ENCODE measurements at places on chromosomes 1 and 21. TPM values are rescaled to one million over a fixed set of nuclear protein-coding genes. Genes with fewer than 3 reads are reported as not detected.

Gene LEPR
- polyA plus RNA-seq = 6.5 TPM

GRCh38 chr1:208437401-208437800, 193.2 kb upstream of the PLXNA2 start:
- no peak for DNase-seq
- H3K4me3 ChIP-seq = no peak overlapping the region
- H3K27me3 ChIP-seq = no peaks in the 10 kb centered on the region
- no peak overlapping the region for H3K27ac ChIP-seq
- H3K36me3 ChIP-seq = no peaks in the 10 kb centered on the region
- H3K4me1 ChIP-seq = peaks cover 11% of the 10 kb centered on the region

Gene SLC45A1
- 0.09 TPM for polyA plus RNA-seq

DNA sequence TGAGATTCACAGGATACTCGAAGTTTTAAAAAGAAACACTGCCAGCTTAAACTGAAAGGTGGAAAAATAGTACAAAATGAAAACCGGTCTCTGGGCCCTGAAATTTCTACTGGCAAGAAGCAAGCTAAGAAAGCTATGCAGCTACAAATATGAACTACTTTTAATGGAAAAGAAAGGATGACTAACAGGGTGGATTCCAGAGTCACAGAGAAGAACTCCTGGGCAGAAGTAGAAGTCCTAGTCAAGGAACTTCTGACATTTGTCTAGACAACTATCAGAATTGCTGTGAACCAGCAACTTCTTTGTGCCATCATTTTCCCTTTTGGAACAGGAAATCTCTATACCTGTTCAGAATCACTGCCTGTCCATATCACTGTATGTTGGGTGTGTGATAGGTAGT, 38.1 kb downstream of the CD160 start:
- no peaks in the 10 kb centered on the region for H3K27me3 ChIP-seq
- no peak overlapping the region for H3K27ac ChIP-seq
- H3K36me3 ChIP-seq = peaks cover 3% of the 10 kb centered on the region
- DNase-seq = no peak

Gene FCRL5
- 0.03 TPM for polyA plus RNA-seq

DNA sequence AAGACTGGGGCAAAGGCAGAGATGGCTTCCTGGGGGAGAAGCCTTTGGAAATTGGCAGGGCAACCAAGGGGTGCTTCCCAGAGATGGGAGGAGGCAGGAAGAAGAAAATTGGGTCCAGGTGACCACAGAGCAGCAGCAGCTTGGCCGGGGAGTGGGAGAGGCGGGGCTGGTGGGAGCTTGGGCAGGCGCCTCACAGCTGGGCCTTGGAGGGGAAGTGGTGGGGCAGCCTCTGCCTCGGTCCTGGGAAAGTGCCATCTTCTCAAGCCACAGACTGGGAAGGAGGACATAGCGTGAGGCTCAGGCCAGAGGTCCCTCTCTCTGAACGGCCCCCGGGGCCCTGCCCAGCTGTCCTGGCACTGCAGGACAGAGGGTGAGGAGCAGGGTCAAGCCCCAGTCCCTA, 24.0 kb upstream of the WASF2 start:
- H3K27me3 ChIP-seq = no peaks in the 10 kb centered on the region
- no peak overlapping the region for H3K27ac ChIP-seq
- peaks cover 24% of the 10 kb centered on the region for H3K4me1 ChIP-seq
- H3K36me3 ChIP-seq = no peaks in the 10 kb centered on the region

Gene KRTAP11-1
- polyA plus RNA-seq = not detected

DNA sequence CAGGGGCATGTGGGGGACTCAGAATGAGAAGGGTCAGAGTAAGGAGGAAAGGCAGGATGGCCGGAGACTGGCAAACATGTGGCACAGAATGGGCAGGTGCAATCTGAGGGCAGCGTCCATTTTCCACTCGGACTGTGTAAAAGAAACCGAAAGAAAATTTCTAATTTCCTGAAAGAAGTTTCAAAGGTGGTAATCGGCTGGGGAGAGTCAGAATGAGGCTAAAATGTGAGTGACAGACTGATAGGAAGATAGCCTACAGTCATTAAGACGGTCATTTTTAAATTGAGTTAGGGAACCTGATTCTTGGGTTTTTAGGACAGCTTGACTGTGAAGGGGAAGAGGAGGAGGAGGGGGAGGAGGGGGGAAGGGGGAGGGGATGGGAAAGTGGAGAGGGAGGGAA, 23.6 kb downstream of the COA6 start:
- no peak overlapping the region for H3K4me3 ChIP-seq
- H3K4me1 ChIP-seq = no peaks in the 10 kb centered on the region
- no peaks in the 10 kb centered on the region for H3K27me3 ChIP-seq
- no peak for DNase-seq
- peaks cover 12% of the 10 kb centered on the region for H3K36me3 ChIP-seq

DNA sequence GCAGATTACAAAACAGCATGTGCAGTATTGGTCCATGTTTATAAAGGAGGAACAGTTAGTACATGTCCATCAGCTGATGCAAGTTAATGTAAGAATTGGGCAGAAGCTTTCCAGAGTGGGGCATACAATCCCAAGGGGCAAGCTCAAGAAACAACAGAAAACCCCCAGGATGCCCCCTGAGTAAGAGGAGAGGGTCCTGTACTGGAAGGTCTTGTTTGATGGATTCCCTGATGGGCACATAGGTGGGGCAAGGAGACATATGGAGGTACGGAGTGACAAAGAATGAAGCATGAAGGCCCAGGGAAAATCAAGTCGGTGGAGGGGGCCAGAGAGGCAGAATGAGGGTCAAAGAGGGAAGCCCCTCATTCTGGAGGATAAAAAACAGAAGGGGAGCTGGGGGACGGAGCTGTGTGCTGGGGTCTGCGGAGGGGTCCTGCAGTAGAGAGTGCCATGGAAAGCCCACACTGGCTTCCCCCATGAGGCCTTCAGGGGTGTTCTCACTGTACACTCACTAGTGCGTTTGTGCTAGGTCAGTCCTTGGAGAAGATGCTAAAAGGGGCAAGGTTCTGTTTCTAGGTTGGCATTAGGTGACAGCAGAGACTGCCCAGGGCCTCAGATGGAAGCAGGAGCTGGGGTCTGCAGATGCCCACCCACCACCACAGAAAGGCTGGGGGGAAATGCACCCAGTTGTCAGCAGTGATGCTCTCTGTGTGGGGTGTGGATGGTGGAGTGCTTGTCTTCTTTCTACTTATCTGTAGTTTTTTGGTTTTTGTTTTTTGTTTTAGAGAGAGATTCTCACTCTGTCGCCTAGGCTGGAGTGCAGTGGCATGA, 12.5 kb upstream of the MATN1 start:
- no peak for DNase-seq
- no peak overlapping the region for H3K4me3 ChIP-seq
- H3K4me1 ChIP-seq = peaks cover 3% of the 10 kb centered on the region
- no peaks in the 10 kb centered on the region for H3K27me3 ChIP-seq
- H3K36me3 ChIP-seq = no peaks in the 10 kb centered on the region

Gene LIX1L
- 9.2 TPM for polyA plus RNA-seq

GRCh38 chr1:153485863-153486262, 25.4 kb upstream of the S100A7 start:
- peaks cover 4% of the 10 kb centered on the region for H3K27me3 ChIP-seq
- H3K4me1 ChIP-seq = peaks cover 21% of the 10 kb centered on the region
- DNase-seq = no peak
- H3K36me3 ChIP-seq = no peaks in the 10 kb centered on the region

DNA sequence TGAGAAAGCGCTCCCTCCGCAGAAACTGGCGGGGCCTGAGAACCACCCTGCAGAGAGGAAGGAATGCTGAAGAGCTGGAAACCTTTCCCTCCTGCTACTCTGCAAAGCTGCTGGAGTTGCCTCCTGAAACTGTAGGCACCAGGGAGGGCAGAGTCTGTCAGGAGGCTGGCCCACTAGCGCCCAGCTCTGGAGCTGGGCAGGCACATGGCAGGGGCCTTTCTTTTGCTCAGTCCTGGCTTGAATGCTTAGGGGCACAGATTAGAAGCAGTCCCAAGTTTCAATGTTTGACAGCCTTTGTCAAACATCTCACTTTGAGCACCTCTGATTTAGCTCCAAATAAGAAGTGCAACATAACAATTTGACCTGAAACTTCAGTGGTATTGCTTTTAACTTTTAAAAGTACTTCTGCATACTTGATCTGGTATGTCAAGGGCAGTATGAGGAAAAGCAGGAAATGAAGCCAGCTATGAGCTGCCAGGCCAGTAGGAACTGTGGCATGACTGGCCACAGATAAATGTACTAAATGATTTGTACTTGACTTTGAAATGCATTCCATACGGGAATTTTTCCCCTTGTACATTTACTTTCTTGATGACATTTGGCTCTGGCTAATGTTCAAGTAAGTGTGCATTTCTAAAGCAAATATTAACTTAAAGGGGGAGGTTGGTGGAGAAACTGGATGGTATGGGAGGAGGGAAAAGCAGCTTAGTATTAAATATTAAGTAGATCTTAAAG, 7.2 kb downstream of the C1orf116 start:
- peak overlapping the region; percentile 3 for H3K4me3 ChIP-seq
- H3K4me1 ChIP-seq = peaks cover 97% of the 10 kb centered on the region
- H3K27me3 ChIP-seq = no peaks in the 10 kb centered on the region
- H3K36me3 ChIP-seq = peaks cover 26% of the 10 kb centered on the region

- no peaks in the 10 kb centered on the region for H3K27me3 ChIP-seq
- no peaks in the 10 kb centered on the region for H3K36me3 ChIP-seq
- no peak overlapping the region for H3K27ac ChIP-seq
- peaks cover 4% of the 10 kb centered on the region for H3K4me1 ChIP-seq
- peak; percentile 38 for DNase-seq
These were observed 80.3 kb downstream of the LRIG2 start for GRCh38 chr1:113153116-113153803.

DNA sequence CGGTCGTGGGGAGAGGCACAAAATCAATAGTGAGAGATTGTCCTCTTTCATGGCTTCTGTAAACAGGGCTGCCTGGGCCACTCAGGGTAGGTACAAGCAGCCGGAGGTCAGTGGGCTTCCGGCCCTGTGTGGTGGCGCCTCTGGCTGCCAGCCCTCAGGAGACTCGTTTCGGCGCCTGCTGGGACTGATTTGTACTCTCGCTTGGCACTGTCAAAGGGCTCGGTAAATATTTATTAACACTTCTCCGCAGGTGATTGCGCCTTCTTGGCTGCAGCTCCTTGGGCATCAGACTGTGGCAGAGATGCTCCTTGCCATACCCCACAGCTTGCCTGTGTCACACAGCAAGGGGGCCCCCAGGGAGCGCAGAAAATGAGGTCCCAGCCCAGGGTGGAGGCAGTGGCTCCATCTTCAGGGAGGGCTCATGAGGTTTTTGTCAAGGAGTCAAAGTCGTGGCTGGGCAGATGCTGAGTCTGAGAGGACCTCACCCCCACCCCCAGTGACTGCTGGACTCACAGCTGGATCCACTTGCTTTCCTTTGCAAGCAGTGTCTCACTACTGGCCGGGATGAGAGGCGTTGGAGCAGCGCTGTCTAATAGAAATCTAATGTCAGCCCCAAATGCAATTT, 262.5 kb downstream of the GRIK3 start:
- H3K27ac ChIP-seq = no peak overlapping the region
- no peaks in the 10 kb centered on the region for H3K36me3 ChIP-seq
- H3K27me3 ChIP-seq = peaks cover 16% of the 10 kb centered on the region
- no peak overlapping the region for H3K4me3 ChIP-seq

DNA sequence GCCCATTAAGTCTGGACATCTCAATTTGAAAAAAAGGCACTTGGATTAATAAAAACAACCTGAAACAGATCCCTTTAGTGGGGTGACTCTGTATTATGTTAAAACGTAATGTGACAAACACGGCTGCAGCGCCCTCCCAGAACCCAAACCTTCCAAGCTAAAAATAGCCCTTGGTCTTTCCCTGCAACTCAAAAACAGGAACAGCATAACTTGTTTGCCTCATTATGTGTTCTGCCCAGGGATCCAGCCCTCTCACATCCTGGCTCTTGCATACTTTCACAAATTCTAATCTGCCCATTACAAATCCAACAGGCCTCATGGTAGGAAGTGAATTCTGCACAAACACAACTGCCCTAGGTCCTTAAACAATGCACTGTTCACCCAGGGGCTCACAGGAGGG, 94.7 kb upstream of the GADD45A start:
- no peaks in the 10 kb centered on the region for H3K4me1 ChIP-seq
- H3K27ac ChIP-seq = no peak overlapping the region
- no peaks in the 10 kb centered on the region for H3K36me3 ChIP-seq
- H3K4me3 ChIP-seq = no peak overlapping the region

Gene MMEL1
- 0.15 TPM for polyA plus RNA-seq

Gene SLC1A7
- not detected for polyA plus RNA-seq

GRCh38 chr1:102262994-102263393, 266.3 kb upstream of the OLFM3 start:
- no peak overlapping the region for H3K4me3 ChIP-seq
- no peaks in the 10 kb centered on the region for H3K36me3 ChIP-seq
- H3K4me1 ChIP-seq = no peaks in the 10 kb centered on the region
- no peaks in the 10 kb centered on the region for H3K27me3 ChIP-seq
- no peak overlapping the region for H3K27ac ChIP-seq

DNA sequence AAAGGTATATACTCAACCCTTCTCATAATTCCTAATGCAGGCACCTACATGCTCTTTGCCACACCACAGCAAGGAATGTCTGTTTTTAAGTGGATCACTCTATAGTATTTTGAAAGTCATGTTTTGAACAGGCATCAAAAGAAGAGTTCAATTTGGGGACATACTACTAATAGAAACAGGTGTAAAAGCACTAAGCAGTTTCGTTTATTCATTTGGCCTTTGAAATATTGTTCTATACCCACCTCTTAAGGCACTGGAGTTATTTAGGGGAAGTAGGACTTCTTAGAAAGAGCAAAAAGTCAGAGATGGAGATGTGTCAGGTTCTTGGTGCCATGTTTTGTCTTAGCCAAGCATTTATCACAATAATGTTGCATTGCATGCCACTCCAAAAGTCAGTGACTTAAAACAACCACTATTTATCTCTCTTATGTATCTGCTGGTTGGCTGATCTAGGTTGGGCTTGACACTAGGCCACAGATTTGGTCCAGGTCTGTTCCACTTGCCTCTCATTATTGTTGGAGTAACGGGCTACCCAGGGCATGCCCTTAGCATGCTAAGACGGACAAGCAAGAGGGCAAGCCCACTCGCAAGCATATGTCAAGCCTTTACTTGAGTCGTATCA, 107.5 kb downstream of the RGL1 start:
- no peak overlapping the region for H3K27ac ChIP-seq
- no peak overlapping the region for H3K4me3 ChIP-seq
- H3K36me3 ChIP-seq = no peaks in the 10 kb centered on the region
- DNase-seq = no peak
- no peaks in the 10 kb centered on the region for H3K27me3 ChIP-seq

Gene TNFSF4
- polyA plus RNA-seq = 1.2 TPM
